ENCODE measurements at places on chromosomes 2 and 18. TPM values are rescaled to one million over a fixed set of nuclear protein-coding genes. Genes with fewer than 3 reads are reported as not detected.

DNA sequence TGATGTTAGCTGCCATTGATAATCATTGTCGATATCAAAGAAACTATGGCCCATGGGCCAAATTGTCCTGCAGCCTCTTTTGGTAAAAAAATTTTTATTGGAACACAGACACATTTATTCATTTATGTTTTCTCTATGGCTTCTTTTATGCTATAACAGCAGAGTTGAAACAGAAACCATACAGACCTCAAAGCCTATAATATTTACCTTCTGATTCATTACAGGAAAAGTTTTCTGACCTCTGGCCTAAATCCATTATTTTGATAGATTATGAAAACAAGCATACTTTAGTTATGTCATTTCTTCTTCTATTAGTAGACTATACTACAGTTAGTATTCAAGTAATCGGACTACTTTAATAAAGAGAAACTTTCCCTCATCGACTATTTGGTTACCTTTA is 349.7 kb upstream of the GALNT5 start:
- no peaks in the 10 kb centered on the region for H3K27me3 ChIP-seq
- no peaks in the 10 kb centered on the region for H3K4me1 ChIP-seq
- H3K4me3 ChIP-seq: no peak overlapping the region
- no peaks in the 10 kb centered on the region for H3K36me3 ChIP-seq
- no peak overlapping the region for H3K27ac ChIP-seq
- DNase-seq: no peak

- no peaks in the 10 kb centered on the region for H3K4me1 ChIP-seq
Measured at GRCh38 chr2:203972066-203972465, 35.5 kb downstream of the ICOS start.

GRCh38 chr2:8626572-8626971 is 55.3 kb upstream of the ID2 start:
- H3K4me3 ChIP-seq: no peak overlapping the region
- H3K36me3 ChIP-seq: no peaks in the 10 kb centered on the region
- peak overlapping the region; percentile 97 for H3K27ac ChIP-seq
- H3K27me3 ChIP-seq: no peaks in the 10 kb centered on the region

The LOXHD1 gene
- total RNA-seq: not detected

The RESP18 gene
- total RNA-seq: not detected

The CRYGC gene
- total RNA-seq: 1.3 TPM

The CDH7 gene
- total RNA-seq: 2.9 TPM

The CHRND gene
- total RNA-seq: not detected

The STK16 gene
- total RNA-seq: 35.6 TPM
